ENCODE measurements at places on chromosomes 7 and 10. TPM values are rescaled to one million over a fixed set of nuclear protein-coding genes. Genes with fewer than 3 reads are reported as not detected.

GRCh38 chr10:3773460-3774017, 11.5 kb downstream of the KLF6 start:
- H3K4me1 ChIP-seq, result peaks cover 40% of the 10 kb centered on the region
- H3K27ac ChIP-seq, result peak overlapping the region; percentile 97
- no peak overlapping the region for H3K4me3 ChIP-seq
- H3K27me3 ChIP-seq, result no peaks in the 10 kb centered on the region
- DNase-seq, result no peak

DNA sequence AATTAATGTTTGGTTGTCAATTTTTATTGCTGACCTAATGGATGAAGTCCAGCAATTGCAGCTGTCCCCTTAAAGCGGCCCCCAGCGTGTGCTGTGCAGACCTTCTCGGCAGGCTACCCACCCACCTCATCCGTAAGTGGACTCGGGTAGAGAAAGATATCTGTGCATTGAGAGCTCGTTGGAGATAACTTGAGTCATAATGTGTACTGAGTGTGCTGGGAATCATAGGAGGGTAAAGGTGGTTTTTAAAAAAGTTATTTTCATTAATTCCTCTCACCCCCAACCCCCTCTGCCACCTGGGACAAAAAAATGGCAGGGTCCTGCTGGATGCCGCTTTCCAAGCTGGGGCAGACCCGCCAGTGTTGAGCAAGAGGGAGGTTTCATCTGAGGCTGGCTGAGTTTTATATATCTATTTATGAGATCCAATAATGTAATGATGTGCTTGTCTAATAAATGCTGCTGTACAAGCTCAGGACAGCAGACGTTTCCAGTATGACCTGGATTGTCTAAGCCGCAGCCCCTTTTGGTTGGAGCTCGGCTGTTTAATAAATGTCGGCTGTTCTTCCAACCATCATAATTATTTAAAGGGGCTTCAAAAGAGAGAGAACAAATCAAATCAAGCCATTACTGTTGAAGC, 119.1 kb downstream of the NKX6-2 start:
- DNase-seq, result no peak
- no peak overlapping the region for H3K27ac ChIP-seq
- H3K36me3 ChIP-seq, result no peaks in the 10 kb centered on the region

- H3K4me1 ChIP-seq, result peaks cover 29% of the 10 kb centered on the region
- H3K36me3 ChIP-seq, result no peaks in the 10 kb centered on the region
- no peaks in the 10 kb centered on the region for H3K27me3 ChIP-seq
- peak overlapping the region; percentile 99 for H3K27ac ChIP-seq
- no peak overlapping the region for H3K4me3 ChIP-seq
- no peak for DNase-seq
Measured at GRCh38 chr10:4658777-4659176, 167.2 kb upstream of the AKR1E2 start.

GRCh38 chr10:122498521-122498920, 37.2 kb downstream of the HTRA1 start:
- no peaks in the 10 kb centered on the region for H3K27me3 ChIP-seq
- no peaks in the 10 kb centered on the region for H3K36me3 ChIP-seq

GRCh38 chr10:79070081-79070605, 1.4 kb downstream of the ZMIZ1 start:
- DNase-seq, result no peak
- H3K27me3 ChIP-seq, result no peaks in the 10 kb centered on the region
- H3K27ac ChIP-seq, result peak overlapping the region; percentile 98
- H3K4me3 ChIP-seq, result peak overlapping the region; percentile 98

DNA sequence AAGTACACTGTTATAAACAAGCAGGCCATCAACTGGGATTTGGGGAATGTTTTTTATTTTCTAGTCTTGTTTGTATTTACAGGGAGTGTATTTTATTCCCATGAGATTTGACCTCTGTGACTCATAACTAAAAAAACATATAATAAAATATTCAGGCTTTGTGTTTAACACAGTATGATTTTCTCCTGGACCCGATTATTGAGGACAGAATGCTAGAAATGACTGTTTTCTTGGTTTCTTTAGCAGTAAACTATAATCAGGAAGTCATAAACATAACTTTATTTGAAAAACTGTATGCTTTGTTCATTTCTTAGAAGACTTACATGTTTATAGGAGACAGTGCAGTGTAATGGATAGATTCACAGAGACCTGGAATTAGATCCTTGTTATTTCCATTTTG, 2.1 kb downstream of the NHLRC2 start:
- H3K27me3 ChIP-seq, result no peaks in the 10 kb centered on the region
- H3K4me1 ChIP-seq, result peaks cover 56% of the 10 kb centered on the region
- no peak for DNase-seq
- no peak overlapping the region for H3K4me3 ChIP-seq

GRCh38 chr10:73867126-73867807, 7.1 kb downstream of the CAMK2G start:
- no peak for DNase-seq
- H3K36me3 ChIP-seq, result no peaks in the 10 kb centered on the region
- peaks cover 85% of the 10 kb centered on the region for H3K4me1 ChIP-seq
- H3K27me3 ChIP-seq, result no peaks in the 10 kb centered on the region

DNA sequence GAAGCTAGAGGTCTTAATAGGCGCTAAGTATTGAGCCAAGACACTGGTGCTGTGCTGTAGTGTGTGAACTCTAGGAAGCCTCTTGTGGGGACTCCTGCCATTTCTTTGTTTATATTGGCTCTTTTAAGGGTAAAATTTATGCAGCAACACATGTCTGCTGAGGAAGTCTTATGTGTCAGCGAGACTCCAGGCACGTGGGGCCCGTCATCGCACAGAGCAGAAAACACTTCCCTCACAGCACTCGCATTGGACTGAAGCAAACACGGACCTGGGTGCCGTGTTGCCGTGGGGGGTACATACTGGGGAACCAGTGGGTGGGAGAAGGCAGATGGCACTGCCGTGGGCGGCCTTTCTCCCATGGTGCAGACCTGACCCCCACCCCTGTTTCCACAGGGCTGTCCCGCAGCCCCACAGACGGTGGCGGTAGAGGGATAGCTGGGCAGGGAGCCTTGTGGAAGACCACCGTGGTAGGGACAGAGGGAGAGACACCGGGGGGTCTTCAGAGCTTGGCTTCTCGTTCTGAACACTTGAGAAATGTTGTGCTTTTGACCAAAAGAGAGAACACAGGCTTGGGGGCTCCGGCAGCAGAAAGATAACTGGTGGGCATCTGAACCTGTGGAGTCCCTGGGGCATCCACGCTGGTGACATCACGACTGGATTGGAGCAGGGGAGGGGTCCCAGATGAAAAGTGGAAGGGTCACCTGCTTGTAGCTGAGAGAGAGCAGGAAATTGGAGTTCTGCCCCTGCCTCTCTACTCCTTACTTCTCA, 284.7 kb upstream of the SHH start:
- no peak overlapping the region for H3K27ac ChIP-seq
- no peaks in the 10 kb centered on the region for H3K36me3 ChIP-seq
- no peaks in the 10 kb centered on the region for H3K4me1 ChIP-seq
- no peak overlapping the region for H3K4me3 ChIP-seq
- no peak for DNase-seq

DNA sequence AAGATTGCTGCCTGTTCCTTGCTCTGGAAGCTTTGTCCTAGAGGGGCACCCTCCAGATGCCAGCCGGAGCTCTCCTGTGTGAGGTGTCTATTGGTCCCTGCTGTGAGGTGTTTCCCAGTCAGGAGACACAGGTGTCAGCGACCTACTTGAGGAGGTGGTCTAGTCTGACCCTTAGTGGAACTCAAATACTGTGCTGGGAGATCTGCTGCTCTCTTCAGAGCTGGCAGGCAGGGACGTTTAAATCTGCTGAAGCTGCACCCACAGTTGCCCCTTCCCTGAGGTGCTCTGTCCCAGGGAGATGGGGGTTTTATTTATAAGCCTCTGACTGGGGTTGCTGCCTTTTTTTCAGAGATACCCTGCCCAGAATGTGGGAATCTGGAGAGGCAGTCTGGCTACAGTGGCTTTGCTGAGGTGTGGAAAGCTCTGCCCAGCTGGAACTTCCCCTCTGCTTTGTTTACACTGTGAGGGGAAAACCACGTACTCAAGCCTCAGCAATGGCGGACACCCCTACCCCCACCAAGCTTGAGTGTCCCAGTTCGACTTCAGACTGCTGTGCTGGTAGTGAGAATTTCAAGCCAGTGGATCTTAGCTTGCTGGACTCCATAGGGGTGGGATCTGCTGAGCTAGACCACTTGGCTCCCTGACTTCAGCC, 119.2 kb downstream of the PPP1R9A start:
- H3K27ac ChIP-seq, result no peak overlapping the region
- no peaks in the 10 kb centered on the region for H3K4me1 ChIP-seq
- no peaks in the 10 kb centered on the region for H3K36me3 ChIP-seq
- no peaks in the 10 kb centered on the region for H3K27me3 ChIP-seq
- DNase-seq, result no peak

GRCh38 chr10:102549549-102549948, 45.8 kb downstream of the SUFU start:
- no peak overlapping the region for H3K4me3 ChIP-seq
- H3K27me3 ChIP-seq, result no peaks in the 10 kb centered on the region
- DNase-seq, result peak; percentile 29
- H3K4me1 ChIP-seq, result peaks cover 27% of the 10 kb centered on the region

GRCh38 chr10:22156750-22157149, 61.1 kb downstream of the EBLN1 start:
- H3K27me3 ChIP-seq, result no peaks in the 10 kb centered on the region
- no peak overlapping the region for H3K4me3 ChIP-seq
- no peak for DNase-seq
- H3K27ac ChIP-seq, result no peak overlapping the region
- no peaks in the 10 kb centered on the region for H3K4me1 ChIP-seq

DNA sequence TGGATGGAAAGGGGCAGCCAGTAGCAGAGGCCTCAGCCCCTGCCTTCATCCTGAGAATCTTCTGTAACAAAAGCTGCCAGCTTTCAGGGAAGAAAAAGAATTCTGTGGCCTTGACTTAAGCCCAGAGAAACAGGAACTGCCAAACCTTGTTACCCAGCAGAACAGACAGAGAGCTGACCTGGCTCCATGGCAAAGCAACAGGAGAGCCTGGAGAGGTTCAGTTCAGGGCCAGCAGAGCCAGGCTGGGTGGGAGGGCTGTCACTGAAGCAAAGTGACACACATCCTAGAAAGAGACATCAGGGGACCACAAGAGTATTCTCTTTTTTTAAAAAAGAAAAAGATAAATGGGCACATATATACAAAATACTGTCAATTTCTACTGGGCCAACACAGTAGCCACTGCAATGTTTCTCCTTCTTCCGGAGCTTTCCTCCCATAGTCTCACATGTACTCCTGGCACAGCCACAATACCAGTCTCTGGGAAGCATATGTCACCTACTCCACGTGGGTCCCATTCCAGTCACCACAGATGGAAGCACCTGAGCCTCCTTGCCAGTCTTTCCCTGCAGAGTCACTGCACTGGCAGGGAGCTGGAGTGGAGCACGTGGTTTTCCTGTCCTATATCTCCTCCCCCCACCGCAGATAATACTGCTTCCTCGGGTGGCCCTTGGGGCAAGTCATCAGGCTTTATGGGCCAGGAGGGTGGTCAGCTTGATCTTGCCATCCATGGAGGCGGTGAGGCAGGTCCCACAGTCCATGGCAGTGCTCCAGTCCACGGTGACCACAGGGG, 15.2 kb upstream of the CYREN start:
- H3K36me3 ChIP-seq, result peaks cover 94% of the 10 kb centered on the region
- H3K4me3 ChIP-seq, result no peak overlapping the region
- peak overlapping the region; percentile 41 for H3K27ac ChIP-seq
- peaks cover 5% of the 10 kb centered on the region for H3K4me1 ChIP-seq

DNA sequence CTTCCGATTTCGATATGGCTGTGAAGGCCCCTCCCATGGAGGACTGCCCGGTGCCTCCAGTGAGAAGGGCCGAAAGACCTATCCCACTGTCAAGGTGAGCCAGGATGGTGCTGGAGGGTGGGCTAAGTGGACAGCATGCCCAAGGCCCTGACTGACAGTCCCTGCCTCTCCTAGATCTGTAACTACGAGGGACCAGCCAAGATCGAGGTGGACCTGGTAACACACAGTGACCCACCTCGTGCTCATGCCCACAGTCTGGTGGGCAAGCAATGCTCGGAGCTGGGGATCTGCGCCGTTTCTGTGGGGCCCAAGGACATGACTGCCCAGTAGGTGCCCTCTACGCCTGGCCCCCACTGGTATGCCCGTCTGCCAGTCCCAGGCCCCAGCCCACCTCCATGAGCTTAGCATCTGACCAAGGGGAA, 1.2 kb downstream of the NFKB2 start:
- H3K36me3 ChIP-seq, result no peaks in the 10 kb centered on the region
- peak overlapping the region; percentile 90 for H3K27ac ChIP-seq
- no peaks in the 10 kb centered on the region for H3K27me3 ChIP-seq
- H3K4me1 ChIP-seq, result peaks cover 26% of the 10 kb centered on the region

GRCh38 chr7:8491106-8491505, 57.7 kb downstream of the NXPH1 start:
- H3K27ac ChIP-seq, result no peak overlapping the region
- no peaks in the 10 kb centered on the region for H3K4me1 ChIP-seq
- H3K4me3 ChIP-seq, result no peak overlapping the region

GRCh38 chr7:137325927-137326326, 17.6 kb downstream of the PTN start:
- no peaks in the 10 kb centered on the region for H3K36me3 ChIP-seq
- no peak overlapping the region for H3K27ac ChIP-seq
- no peaks in the 10 kb centered on the region for H3K4me1 ChIP-seq
- DNase-seq, result no peak
- H3K4me3 ChIP-seq, result no peak overlapping the region
- H3K27me3 ChIP-seq, result no peaks in the 10 kb centered on the region

GRCh38 chr10:124646483-124647352, 97.5 kb downstream of the FAM53B start:
- no peak overlapping the region for H3K4me3 ChIP-seq
- DNase-seq, result peak; percentile 43
- no peaks in the 10 kb centered on the region for H3K27me3 ChIP-seq
- H3K27ac ChIP-seq, result peak overlapping the region; percentile 79
- no peaks in the 10 kb centered on the region for H3K36me3 ChIP-seq
- H3K4me1 ChIP-seq, result peaks cover 86% of the 10 kb centered on the region

- H3K36me3 ChIP-seq, result no peaks in the 10 kb centered on the region
- no peaks in the 10 kb centered on the region for H3K27me3 ChIP-seq
- H3K4me1 ChIP-seq, result no peaks in the 10 kb centered on the region
- no peak overlapping the region for H3K4me3 ChIP-seq
- DNase-seq, result no peak
Measured at GRCh38 chr7:77351539-77352004, 64.6 kb downstream of the GSAP start.

- no peak for DNase-seq
- H3K27ac ChIP-seq, result no peak overlapping the region
- no peaks in the 10 kb centered on the region for H3K36me3 ChIP-seq
- H3K27me3 ChIP-seq, result no peaks in the 10 kb centered on the region
- peaks cover 24% of the 10 kb centered on the region for H3K4me1 ChIP-seq
Measured at GRCh38 chr10:132606031-132606491, 68.5 kb downstream of the INPP5A start.

The ANXA8L1 gene
- not detected for total RNA-seq

The NRG3 gene
- total RNA-seq, result not detected

The RADIL gene
- total RNA-seq, result 2.7 TPM

The SEMA3C gene
- total RNA-seq, result 5.4 TPM

The TMEM213 gene
- not detected for total RNA-seq

The MYL10 gene
- 6.3 TPM for total RNA-seq

The SDK1 gene
- total RNA-seq, result 1.3 TPM

The CREB5 gene
- 10.1 TPM for total RNA-seq

The BTBD16 gene
- 0.55 TPM for total RNA-seq

The OR6V1 gene
- not detected for total RNA-seq

The ST8SIA6 gene
- total RNA-seq, result 0.66 TPM

The ITIH2 gene
- not detected for total RNA-seq

Measured in gastrocnemius medialis (tissue), 4 donors.